Dorsolateral prefrontal cortex (tissue), 122 donors: ENCODE measurements at places on chromosomes 6 and 20.

DNA sequence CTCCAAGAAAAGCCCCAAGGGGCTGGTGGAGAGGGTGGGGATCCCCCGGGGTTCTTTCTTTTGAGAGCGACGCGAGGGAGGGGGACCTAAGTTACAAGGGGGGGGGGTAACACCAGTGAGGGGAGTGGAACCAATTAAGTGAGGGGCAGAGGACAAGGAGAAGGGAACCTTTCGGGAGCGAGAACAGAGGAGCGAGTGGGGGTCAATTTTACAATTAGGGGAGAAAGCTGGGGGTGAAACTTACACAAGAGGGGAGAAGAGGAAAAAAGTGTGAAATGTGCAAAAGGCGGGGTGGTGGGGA is 548 bp downstream of the SALL4 start:
- no peak for DNase-seq

DNA sequence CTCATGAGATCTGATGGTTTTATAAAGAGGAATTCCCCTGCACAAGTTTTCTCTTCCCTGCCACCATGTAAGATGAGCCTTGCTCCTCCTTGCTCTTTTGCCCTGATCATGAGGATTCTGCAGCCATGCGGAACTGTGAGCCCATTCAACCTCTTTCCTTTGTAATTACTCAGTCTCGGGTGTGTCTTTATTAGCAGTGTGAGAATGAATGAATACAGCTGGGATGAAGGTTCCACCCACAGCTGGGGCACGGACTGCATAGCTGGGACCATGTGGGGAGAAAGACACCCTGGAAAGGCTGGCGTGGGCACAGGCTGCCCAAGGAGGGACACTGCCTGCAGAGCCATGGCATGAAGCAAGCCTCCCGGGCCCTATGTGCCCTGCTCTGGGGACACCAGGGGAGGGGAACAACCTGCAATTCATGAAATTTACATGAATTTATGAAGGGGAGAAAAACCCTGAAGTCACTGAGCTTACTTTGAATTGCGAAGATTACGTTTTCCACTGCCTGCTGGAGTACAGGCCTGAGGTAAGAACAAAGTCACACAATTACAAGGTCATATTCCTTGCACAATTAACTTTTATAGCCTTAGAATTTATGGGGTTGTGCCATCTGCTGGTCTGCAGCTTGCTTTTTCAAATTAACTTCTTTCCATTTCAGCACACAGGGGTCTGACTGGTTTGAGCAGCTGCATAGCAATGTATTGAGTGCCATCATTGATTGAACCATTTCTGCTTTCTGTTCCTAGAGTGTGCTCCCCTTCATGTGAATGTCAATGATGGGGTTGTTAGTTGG is 46.2 kb downstream of the SLC22A1 start:
- DNase-seq, result no peak

DNA sequence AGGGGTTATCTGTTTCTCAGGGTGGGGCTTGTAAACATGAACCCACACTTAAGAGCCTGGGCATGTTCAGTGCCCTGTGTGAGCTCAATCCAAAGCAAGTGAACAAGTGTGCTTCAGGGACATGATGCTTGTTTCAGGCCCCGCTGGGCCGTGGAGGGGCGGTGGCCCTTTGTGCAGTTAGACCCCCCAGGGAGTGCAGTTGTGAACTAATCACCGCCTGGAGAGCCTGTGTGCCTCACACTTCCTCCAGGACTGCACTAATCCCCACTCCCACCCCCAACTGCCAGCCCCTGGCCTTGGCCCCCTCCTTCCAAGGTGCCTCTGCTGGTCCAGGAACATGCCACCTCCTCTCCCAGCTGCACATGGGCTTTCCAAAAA is 58.1 kb downstream of the RREB1 start:
- DNase-seq, result no peak

GRCh38 chr6:147136057-147136456 is 68.2 kb upstream of the STXBP5 start:
- DNase-seq, result no peak

DNA sequence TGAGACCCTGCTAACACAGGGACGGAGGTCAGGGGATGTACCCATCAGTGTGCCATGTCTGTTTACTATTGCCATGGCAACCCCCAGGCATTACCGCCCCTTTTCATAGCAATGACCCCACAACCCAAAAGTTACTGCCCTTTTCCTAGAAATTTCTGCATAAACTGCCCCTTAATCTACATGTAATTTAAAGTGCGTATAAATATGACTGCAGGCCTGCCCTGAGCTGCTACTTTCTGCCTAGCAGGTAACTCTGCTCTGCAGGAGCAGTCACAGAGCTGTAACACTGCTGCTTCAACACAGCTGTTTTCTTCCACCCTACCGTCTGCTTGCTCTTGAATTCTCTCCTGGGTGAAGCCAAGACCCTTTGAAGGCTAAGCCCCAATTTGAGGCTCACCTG is 57.1 kb upstream of the RPS6KA2 start:
- DNase-seq, result no peak

DNA sequence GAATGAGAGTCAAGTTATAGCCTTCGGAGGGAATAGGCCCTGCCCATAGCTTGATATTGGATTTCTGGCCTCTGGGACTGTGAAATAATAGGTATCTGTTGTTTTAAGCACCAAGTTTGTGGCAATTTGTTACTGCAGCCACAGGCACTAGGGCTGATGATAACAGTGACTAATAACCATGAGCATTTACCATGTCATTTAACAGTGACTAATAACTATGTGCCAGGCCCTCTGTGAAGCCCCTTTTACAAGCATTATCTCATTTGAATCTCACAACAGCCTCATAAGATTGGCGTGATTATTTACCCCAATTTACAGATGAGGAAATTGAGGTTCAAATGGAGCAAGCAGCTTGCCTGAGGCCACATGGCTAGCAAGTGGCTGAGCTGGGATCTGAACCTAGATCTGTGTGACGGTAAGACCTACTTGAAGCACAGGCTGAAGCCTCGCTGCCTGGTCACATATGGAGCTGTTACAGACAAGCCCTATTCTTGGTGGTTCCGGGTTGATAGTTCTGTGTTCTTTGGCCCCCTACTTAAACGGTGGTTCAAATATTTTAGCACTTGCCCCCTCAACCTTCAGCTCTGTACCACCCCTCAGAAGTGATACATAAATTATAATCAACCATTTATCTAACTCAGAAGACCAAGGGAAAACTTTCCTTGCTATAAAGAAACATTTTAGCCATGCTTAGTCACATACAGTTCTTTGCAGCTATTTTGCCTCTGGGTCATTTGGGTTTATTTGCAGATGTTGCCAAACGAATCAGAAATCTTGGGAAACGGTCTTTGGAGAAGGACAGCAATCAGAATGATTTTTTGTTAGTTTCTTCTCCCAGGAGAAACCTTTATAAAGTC is 98.3 kb downstream of the ELOVL5 start:
- DNase-seq, result no peak

DNA sequence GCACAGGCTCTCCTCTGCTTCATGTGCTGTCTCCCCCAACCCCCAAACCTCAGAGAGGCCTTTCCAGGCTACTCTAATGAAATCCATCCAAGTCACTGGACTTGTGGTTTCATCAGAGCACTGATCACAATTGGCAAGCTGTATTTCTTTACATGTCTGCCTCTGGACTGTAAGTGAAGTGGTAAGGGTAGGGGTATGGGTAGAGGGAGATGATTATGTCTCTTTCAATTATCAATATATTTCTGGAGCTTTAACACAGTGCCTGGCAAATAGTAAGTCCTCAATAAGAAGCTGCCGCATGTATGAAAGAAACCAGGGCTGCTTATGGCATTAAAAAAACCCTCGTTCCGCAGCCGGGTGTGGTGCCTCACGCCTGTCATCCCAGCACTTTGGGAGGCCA is 5.4 kb downstream of the TRERF1 start:
- DNase-seq, result no peak

- DNase-seq, result no peak
Observed at GRCh38 chr6:18465410-18466154, 78.4 kb downstream of the RNF144B start.

DNA sequence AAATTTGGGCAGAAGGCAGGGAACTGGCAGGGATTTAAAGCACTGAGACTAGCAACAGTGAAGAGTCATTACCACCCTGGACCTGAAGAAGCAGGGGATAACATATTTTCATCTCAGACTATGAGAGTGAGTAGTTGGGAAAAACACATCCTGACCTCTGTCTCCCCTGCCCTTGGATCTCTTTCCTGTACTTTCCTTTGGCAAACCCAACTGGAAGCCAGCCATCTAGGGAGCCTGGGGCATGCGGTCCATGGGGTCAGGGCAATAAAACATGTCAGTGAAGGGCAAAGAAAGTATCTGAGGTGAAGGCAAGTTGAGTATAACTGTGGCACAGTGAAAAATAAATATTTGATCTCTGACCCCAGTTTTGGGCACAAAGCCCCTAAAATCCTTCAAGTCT is 698.2 kb downstream of the DOK5 start:
- no peak for DNase-seq

DNA sequence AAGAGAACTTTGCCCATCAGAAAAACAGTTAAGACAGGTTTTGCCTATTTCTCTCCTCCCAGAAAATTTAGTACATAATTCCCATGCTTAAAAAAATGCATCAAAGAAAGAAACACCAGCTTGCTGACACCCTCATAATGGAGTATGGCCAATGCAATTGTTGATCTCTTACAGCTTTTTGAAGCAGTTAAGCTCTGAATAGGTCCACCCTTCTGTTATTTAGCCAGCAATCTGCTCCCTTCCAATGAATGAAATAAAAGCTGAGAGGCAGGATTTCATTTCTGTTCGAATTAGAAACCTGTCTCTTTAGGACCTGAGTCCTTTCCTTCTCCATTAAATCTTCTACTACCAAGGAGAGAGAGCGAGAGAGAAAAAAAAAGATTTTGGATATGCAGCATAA is 288.7 kb downstream of the RNF144B start:
- DNase-seq, result no peak

GRCh38 chr6:52557389-52558265 is 19.2 kb downstream of the TRAM2 start:
- no peak for DNase-seq

- no peak for DNase-seq
Observed at GRCh38 chr6:49790341-49790740, 3.3 kb upstream of the PGK2 start.

GRCh38 chr20:11053310-11053709 is 379.5 kb upstream of the JAG1 start:
- DNase-seq, result no peak

GRCh38 chr6:167720456-167721285 is 106.0 kb upstream of the AFDN start:
- no peak for DNase-seq

- no peak for DNase-seq
Observed at GRCh38 chr6:15303920-15304291, 58.0 kb downstream of the JARID2 start.

GRCh38 chr20:33019465-33020277 is 11.8 kb upstream of the BPIFB6 start:
- no peak for DNase-seq

GRCh38 chr6:1622851-1623768 is 13.4 kb downstream of the FOXC1 start:
- DNase-seq, result no peak

DNA sequence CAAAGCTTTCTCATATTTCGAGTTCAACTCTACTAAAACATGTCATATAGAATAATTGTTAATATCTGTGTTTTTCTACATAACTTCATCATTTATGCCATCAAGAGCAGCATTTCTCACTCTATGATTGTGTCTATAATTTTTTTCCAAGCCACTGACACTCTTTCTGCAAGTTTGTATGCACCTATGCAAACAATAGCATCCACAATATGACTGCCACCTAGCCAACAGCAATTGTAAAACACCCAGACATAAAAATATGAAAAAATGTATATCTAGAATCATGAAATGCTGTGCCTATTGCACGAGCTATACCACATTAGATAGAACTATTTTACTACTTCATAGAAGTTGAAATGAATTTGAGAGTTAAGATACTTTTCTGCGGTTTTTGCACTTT is 286.5 kb upstream of the MARCKS start:
- DNase-seq, result no peak

DNA sequence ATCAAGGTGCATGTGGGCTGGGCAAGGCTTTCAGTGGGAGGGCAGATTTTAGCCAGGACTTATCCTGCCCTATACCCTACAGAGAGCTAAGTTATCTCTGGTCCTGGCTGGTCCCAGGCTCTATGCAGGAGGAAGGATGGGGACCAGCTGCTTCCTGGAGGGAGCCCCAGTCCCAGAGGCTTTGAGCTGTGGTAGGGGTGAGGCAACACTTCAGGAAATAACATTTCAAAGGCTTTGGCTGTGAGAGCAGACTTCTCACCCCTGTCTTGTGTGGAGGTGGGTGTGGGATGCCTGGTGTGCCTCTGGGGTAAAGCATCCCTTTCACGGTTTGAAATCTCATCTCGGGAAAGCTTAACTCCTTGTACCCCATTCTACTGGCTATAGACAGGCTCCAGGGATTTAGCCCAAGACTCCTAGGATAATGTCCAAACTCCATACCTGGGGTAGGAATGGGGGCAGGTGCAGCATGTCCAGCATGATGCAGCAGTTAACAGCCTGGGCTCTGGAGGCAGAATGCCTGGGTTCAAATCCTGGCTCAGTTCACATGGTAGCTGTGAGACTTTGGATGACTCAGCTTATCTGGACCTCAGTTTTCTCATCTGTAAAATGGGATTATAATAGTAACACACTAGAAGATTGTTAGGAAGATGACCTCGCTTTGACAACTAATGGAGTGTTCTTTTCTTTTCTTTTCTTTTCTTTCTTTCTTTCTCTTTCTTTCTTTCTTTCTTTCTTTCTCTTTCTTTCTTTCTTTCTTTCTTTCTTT is 27.5 kb upstream of the SIRPA start:
- no peak for DNase-seq
